Activated CD4-positive, CD25-positive, alpha-beta regulatory T cell treated with anti-CD3 and anti-CD28 coated beads, Interleukin-2, amount 50 U/mL, for 72 hours (primary cell): ENCODE measurements at places on chromosomes 5 and 9.

DNA sequence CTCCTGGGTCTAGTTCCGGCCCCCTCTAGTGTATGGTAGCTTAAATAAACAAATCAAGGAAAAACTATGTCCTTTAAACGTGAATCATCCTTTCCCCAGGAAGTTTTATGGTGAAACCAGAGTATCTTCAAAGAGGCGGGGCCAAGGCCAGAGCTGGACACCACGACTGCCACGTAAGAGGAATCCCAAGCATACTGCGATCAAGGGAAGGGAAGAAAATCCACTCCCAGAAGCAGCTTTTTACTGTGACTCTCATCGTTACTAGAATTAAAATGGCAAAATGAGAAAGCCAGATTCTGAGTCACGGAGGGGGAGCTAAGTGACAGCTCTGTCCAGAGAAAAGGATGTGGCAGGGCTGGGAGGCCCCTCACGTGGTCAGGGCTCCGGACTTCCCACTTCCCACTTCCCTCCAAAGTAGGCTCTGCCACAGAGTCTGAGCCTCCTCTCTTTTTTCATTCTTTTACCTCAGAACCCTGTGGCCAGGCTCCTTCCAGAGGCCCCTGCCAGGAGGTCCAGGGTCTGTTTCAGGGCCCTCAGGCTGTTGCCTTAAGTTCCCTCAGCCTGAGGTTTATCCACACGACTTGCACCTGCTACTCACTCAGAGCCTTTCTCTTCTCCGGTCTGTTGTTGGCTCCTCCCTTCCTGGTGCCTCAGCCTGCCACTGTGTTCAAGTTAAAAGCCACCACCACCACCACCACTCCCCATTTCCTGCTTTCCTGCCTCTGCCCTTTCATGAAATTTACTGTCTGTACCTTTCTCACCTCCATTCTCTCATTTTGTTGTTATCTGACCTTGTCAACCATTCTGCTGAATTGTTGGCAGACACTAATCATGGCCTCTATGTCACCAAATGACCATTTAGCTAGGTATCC lies 1.4 kb upstream of the GLRX start:
- DNase-seq = peak; percentile 49

GRCh38 chr9:19231904-19232822 lies 1.7 kb downstream of the DENND4C start:
- DNase-seq = no peak

DNA sequence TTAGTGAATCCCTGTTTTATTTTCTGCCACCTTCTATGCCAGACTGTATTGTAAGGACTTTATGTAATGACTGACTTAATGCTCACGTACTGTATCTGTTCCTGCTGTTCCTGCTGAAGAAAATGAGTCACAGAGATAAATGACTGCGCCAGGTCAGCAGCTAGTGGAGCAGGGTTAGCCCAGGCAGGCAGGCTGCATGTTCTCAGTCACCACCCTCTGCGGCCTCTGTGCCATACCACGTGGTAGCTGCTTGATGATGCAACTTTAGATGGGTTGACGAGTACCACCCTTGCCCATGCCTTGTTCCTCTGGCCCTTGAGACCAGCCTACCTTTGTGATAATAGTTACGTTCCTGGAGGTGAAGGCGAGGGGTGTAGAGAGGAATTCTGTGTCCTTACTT lies 161.9 kb downstream of the TRIO start:
- no peak for DNase-seq

DNA sequence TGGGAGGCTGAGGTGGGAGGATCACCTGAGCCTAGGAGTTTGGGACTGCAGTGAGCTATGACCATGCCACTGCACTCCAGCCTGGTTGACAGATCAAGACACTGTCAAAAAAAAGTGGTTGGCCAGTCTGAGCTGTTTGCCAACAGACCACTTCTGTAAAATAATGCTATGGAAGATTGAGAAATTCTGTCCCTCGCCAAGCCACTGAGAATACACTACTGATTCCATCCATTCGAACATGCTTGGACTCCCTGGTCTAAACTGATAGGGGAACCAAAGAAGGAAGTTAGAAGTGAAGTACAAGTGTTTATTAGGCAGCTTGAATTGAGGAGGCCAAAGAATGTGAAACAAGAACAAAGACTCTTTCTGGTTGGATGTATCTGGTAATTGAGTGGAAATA lies 27.2 kb downstream of the ENC1 start:
- no peak for DNase-seq

GRCh38 chr9:72349240-72349639 lies 15.8 kb downstream of the ZFAND5 start:
- DNase-seq = no peak

- no peak for DNase-seq
Observed at GRCh38 chr9:74876382-74876949, 11.3 kb downstream of the TRPM6 start.

GRCh38 chr5:69415584-69415958 lies 655 bp downstream of the MARVELD2 start:
- DNase-seq = no peak
